CD8-positive, alpha-beta T cell (primary cell): ENCODE measurements at places on chromosomes 6 and 20.

DNA sequence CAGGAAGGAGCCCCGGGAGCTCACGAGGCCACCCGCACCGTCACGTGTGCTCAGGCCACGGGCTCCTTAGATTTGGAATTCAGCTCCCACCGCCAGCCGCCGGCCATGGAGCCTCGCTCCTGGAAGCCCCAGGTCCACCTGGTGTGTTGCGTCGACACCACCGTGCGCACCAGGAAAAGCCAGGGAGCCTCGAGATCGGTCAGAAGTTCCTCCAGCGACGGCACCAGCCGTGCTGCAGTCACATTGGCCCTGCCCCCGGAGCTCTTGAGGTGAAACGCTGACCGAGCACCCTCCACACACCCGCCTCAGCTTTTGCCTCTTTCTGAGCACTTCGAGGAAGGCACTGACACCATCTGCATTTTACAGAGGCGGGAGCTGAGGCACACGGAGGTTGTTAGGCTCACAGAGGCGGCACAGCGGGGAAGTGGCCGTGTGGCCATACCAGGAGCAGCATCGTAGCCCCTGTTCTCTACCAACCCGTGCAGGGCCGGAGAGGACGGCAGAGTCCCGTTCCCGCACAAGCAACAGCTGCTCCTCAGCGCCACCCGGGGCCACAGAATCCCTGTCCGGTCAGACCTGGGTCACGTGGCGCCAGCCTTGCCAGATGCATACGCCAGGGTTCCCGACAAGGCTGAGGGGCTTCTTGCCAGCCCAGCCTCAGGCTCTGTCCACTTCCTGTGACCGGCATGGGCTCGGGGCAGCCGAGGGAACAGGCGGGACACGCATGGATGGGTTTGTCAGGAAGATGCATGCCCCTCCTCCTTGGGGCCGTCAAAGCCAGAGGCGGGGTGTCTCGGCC is 7.6 kb downstream of the NKAIN4 start:
- no peak for DNase-seq

GRCh38 chr6:35377002-35377401 is 34.6 kb downstream of the PPARD start:
- DNase-seq: no peak

DNA sequence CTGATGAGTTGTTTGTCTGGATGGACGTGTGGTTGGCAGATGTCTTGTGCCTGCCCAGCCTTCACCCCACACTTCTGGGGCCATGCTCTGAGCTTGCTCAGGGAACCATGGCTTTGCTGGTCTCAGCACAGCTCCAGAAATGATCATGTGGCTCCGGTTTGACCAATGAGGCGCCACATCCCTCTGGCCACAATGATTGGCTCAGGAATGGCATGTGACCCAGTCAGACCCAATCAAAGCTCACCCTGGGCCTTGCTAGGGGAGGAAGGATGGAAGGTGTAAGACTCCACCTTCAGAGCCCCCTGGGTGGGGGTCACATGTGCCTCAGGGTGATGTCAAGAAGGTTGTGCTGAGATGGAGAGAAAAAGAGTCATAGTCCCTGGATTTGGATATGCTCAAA is 281.6 kb upstream of the SULF2 start:
- DNase-seq: no peak

DNA sequence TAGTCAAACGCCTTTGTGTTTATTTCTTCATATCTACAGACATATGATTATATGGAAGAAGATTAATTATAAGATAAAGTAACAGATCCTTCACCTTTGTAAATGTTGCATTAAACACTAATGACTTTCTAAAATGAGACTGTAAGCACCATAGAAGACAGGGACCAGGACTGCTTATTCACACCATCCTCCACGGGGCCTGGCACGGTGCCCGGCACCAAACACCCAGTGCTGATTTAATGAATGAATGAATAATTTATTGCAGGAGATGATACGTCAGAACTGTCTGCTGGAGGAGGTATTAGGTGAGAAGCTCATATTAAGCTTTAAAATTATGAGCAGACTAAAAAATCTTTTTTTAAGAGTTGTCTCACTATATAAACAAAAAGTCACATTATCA is 88.3 kb downstream of the SLX4IP start:
- DNase-seq: no peak

GRCh38 chr20:9535449-9535848 is 21.1 kb downstream of the LAMP5 start:
- no peak for DNase-seq

- no peak for DNase-seq
Measured at GRCh38 chr6:88492241-88492640, 326.1 kb upstream of the CNR1 start.

DNA sequence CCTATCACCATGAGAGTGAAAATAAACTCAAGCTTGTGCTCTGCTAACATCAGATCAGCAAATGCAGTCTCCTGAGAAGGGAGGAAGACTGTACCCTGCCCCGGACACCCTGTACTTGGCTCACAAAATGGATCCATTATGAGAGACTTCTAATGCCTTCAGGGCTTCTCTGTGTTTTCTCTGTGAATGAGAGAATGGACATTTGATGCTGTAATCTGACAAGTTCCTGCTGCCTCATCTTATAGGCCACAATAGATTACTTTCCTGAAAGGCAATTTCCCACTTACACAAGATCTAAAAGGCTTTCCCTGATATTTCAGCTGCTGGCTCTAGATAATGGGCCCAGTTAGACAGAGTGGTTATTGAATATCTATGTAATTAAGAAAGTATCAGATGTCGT is 117.2 kb downstream of the OTOR start:
- no peak for DNase-seq

- no peak for DNase-seq
Measured at GRCh38 chr20:47501116-47501481, 588 bp upstream of the NCOA3 start.

GRCh38 chr6:36779227-36779626 is 60.0 kb downstream of the CPNE5 start:
- DNase-seq: no peak
